ENCODE measurements at places on chromosomes 3 and 15.

DNA sequence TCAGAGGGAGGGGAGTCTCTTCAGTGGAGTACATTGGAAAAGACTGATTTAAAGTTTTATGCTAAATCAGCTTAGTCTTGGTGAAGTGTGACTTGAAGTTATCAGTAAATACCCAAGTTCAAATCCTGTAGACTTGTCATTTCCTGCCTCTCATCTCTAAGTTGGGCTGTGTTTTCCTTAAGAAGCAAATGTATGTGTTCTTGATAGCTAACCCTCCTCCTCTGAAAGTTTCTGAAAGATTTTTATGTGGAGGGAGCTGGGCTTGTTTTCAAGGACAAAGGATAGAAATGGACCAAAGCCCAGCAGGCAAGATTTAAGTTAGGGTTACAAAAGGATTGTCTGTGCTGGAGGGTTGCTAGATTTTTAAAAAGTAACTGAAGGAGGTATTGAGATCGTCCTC lies 4.2 kb downstream of the MAPKBP1 start:
- DNase-seq: no peak

DNA sequence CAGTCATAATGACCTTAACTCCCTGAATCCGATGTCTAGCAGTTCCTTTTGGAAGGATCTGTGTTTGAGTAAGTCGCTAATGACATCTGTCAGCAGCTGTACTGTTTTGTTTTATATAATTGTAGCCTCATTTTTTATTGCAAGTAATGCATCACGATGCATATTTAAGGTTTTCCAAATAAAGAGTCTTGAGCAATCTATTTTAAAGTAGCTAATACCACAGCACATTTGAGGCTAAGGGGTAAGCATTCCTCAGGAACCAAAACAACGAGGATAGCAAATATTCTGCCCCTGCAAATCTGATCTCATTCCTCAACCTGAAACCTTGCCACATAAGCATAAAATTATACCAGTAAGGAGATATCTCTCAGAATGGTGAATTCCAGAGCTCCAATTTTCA lies 98.7 kb downstream of the TBC1D5 start:
- no peak for DNase-seq

GRCh38 chr3:98564282-98565005 lies 29.0 kb downstream of the CPOX start:
- DNase-seq: peak; percentile 89

DNA sequence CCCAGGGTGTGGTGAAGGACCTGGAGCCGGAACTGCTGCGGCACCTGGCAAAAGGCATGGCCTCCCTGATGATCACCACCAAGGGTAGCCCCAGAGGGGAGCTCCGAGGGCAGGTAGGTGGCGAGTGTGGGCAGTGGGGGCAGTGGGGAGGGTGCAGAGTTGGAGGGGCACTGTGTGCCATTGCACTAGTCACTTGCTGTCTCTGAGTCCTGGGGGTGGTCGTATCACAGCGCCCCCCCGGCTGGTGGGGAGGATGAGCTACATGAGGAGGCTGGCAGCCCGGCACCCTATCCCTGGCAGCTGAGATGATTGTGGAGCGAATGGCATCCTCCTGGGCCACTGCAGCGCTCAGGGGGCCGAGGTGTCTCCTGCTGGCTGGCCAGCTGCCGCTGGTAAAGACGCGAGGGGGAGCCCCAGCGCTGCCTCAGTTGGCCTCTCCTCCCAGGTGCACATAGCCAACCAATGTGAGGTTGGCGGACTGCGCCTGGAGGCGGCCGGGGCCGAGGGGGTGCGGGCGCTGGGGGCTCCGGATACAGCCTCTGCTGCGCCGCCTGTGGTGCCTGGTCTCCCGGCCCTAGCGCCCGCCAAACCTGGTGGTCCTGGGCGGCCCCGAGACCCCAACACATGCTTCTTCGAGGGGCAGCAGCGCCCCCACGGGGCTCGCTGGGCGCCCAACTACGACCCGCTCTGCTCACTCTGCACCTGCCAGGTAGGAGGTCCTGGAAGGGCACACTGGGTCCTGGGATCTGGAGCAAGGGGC lies 6.4 kb downstream of the CHRD start:
- no peak for DNase-seq

- peak; percentile 88 for DNase-seq
These were observed 52.2 kb upstream of the HEG1 start for GRCh38 chr3:125107861-125108567.

- DNase-seq: no peak
These were observed at the start of gene CHL1 for GRCh38 chr3:196311-197148. Gene CHL1, plus strand, starts transcription at chr3:196763. Its CDS starts 123,014 bp downstream, at chr3:319777.

GRCh38 chr15:68518046-68518445 lies 60.7 kb upstream of the CORO2B start:
- DNase-seq: no peak

GRCh38 chr15:96335411-96336024 lies 5.0 kb downstream of the NR2F2 start:
- no peak for DNase-seq

DNA sequence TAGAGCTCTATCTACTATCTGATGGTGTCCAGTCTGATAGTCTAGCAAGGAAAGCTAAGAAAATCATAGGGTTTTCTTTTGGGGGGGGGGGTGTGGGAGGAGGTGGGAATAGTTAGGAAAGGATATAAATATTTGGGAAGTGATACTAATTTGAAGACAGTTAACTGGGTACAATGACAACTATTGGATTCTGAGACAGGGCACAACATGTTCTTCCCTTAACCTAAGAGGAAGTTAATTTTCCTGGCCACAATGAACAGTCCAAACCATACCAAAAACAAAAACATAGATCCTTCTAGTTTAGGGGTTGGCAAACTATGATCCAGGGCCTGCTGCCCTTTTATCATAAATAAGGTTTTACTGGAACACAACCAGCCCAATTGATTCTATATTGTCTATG lies 10.0 kb upstream of the HCLS1 start:
- no peak for DNase-seq

DNA sequence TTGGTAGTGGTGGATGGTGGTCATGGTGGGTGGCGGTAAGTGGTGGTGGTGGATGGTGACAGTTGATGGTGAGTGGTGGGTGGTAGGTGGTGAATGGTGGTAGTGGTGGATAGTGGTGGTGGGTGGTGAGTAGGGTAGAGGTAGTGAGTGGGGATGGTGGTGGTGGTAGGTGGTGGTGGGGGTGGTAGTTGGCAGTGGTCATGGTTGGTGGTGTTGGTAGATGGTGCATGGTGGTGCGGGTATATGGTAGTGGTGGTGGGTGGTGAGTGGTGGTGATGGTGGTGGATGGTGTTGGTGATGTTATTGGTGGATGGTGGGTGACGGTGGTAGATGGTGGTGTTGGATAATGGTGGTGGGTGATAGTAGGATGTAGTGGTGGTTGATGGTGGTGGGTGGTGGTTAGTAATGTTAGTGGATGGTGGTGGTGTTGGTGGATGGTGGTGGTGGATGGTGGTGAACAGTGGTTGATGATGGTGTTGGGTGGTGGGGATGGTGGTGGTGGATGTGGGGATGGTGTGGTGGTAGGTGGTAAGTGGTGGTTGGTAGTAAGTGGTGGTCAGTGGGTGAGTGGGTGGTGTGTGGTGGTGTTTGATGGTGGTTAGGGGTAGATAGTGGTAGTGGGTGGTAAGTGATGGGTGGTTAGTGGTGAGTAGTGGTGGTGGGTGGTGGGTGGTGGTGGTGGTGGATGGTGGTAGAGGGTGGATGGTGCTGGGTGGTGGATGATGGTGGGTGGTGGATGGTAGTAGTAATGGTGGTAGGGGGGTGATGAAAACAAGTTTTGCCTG lies 16.7 kb upstream of the RIOX2 start:
- DNase-seq: no peak

DNA sequence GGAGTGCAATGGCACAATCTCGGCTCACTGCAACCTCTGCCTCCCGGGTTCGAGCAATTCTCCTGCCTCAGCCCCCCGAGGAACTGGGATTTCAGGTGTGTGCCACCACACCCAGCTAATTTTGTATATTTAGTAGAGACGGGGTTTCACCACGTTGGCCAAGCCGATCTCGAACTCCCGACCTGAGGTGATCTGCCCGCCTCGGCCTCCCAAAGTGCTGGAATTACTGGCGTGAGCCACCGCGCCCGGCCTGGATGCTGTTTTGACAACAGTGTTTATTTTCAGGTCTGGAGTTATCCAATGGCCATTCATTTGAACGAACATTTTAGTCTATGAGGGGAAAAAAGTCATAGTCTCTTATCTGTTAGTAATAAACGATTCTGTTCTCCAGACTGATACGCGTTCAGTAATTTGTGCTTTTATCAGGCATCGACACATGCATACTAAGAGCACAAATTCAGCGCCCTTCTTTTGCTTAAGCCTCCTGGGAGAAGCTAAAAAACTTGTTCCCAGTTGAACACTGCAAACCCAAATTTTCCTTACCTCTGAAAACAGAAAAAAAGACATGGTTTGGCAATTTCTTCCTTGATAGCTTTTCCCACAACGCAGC lies 1.3 kb downstream of the B3GALNT1 start:
- no peak for DNase-seq

GRCh38 chr3:143783851-143784370 lies 64.4 kb downstream of the SLC9A9 start:
- DNase-seq: no peak

- DNase-seq: no peak
These were observed 230.7 kb downstream of the UACA start for GRCh38 chr15:70532531-70533186.

GRCh38 chr15:38084289-38084688 lies 149.8 kb downstream of the TMCO5A start:
- DNase-seq: peak; percentile 75

DNA sequence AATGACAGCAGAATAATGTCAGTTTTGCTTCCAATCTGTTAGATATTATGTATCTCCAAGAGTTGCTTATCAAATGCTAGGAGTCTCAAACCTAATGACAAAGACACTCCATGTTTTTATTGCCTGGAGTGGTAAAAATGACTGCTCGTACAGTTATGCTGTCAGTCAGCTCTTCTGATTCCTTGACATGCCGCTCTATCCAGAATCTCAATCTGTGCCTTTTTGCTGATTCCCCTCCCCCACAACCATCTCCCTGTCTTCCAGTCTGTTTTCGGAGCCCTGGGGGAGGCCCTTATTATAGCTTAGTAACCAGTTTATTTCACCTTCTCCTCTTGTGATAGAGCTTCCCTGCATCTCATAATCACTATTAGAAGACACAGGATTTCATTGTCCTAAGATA lies 2.6 kb downstream of the MKRN2 start:
- DNase-seq: no peak

GRCh38 chr3:106635271-106635670 lies 742.0 kb upstream of the CCDC54 start:
- peak; percentile 4 for DNase-seq

GRCh38 chr3:55297245-55297644 lies 189.9 kb downstream of the WNT5A start:
- no peak for DNase-seq

DNA sequence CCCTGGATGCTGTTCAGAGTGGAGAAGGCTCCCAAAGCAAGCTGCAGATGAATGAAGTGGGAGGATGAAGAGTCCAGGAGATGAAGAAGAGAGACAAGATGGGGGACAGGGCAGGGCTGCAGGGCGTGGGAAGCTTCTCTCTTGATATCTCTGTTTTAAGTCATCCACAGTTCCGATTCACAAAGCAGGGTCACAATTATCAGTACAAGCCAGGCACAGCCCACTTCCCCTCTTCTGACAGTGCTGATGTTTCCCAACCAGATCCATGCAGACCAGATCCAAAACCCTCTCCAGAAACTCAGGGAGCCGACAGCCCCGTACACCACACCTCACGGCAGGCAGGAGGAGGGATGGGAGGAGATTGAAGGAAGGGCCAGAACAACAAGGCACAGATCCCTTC lies 31.1 kb downstream of the NTRK3 start:
- no peak for DNase-seq

DNA sequence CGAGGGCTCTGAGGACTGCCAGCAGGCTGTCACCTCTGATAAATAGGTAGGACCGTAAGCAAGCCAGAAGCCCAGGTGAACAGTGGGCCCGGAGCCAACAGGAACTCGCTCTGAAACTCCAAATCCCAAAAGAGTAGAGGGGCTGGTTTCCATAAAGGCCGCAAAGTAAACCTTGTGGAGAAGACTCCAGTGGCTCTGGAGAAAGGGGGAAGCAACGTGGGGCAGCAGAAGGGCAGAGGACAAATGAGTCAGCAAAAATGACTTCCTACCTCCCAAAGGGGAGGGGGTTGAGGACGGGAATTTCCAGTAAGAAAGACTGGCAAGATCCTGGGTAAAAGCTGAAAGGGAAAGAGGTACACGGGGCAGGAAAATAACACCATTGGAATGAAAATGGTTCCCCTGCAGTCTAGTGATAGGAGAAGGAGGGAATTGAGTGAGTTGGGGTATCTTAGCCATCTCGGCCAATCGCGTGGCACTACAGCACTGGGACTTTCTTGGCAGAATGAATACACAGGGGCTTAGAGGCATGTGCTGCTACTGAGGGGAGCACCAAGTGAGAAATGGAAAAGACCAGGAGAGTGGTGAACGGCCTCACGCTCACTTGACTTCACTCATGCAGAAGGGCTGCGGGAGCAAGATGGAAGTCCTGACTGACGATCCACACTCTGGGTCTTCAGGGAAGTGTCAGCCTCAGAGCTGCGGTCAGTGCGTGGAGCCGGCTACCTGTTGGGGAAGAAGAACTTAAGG lies 33.2 kb downstream of the BMF start:
- no peak for DNase-seq

- DNase-seq: no peak
These were observed 955.0 kb upstream of the ALCAM start for GRCh38 chr3:104411757-104412156.

GRCh38 chr3:159733194-159733860 lies 255.3 kb upstream of the IL12A start:
- no peak for DNase-seq

- no peak for DNase-seq
These were observed 7.2 kb upstream of the DGKG start for GRCh38 chr3:186369217-186369616.

GRCh38 chr15:58724466-58724865 lies 25.0 kb downstream of the ADAM10 start:
- peak; percentile 72 for DNase-seq

- DNase-seq: no peak
These were observed 8.4 kb downstream of the BOC start for GRCh38 chr3:113219605-113220300.

- no peak for DNase-seq
These were observed 168.6 kb downstream of the STT3B start for GRCh38 chr3:31701286-31701685.

GRCh38 chr3:159038405-159038804 lies 236.6 kb downstream of the MFSD1 start:
- no peak for DNase-seq

DNA sequence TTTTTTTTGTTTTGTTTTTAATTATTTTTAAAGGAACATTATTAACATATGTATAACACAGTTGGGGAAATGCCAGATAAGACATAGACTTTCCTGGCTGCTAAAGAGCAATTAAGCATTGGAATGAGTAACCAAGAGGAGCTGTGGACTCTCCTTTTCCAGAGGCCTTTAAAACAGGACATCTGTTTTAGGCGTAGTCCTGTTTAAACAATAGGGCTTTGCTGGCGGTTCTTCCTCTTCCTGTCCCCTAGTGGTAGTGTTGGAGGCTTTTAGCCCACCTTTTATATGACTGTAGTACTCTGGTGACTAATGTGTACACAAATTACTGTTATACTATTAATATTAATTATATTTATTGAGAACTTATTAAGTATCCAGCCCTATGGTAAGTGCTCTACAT lies 81.9 kb downstream of the PPARG start:
- DNase-seq: no peak

- DNase-seq: no peak
These were observed 115.2 kb downstream of the ANO10 start for GRCh38 chr3:43506644-43507043.

Measured in GM12865 (cell line).